ENCODE measurements at places on chromosomes 16 and 17. TPM values are rescaled to one million over a fixed set of nuclear protein-coding genes. Genes with fewer than 3 reads are reported as not detected.

GRCh38 chr17:39277110-39277509 is 51.4 kb upstream of the STAC2 start:
- no peak for DNase-seq

GRCh38 chr16:11252482-11252931 is 3.5 kb downstream of the SOCS1 start:
- no peak for DNase-seq

TVP23A gene
- total RNA-seq, result not detected

DNA sequence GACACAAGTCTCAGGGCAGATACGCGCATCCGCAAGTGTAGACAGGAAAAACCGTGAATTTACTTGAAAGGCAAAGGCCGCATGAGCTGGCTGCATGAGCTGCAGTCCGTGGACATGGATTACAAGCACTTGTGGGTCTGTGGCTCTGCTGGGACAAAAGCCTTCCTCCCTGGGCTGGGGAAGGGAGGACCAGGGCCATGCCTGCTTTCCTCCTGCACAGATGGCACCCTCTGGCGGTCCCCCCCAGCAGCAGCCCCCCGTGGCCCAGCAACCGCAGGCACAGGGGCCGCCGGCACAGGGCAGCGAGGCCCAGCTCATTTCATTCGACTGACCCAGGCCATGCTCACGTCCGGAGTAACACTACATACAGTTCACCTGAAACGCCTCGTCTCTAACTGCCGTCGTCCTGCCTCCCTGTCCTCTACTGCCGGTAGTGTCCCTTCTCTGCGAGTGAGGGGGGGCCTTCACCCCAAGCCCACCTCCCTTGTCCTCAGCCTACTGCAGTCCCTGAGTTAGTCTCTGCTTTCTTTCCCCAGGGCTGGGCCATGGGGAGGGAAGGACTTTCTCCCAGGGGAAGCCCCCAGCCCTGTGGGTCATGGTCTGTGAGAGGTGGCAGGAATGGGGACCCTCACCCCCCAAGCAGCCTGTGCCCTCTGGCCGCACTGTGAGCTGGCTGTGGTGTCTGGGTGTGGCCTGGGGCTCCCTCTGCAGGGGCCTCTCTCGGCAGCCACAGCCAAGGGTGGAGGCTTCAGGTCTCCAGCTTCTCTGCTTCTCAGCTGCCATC is 1.7 kb upstream of the MRPL12 start:
- DNase-seq, result no peak

DNA sequence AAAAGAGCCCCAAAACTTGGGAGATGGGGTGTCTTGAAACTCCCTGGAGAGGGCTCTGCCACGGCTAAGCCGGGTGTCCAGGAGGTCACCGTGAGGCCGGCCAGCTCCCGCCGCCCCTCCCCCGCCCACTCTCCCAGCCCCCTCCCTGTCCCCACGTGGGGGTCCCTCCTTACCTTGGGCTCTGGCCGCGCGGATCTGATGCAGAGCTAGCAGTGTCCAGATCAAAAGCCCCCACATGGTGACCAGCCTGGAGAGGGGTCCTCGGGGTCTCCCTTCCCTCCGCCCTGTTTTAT is 447 bp downstream of the SDK2 start:
- DNase-seq, result no peak

DNA sequence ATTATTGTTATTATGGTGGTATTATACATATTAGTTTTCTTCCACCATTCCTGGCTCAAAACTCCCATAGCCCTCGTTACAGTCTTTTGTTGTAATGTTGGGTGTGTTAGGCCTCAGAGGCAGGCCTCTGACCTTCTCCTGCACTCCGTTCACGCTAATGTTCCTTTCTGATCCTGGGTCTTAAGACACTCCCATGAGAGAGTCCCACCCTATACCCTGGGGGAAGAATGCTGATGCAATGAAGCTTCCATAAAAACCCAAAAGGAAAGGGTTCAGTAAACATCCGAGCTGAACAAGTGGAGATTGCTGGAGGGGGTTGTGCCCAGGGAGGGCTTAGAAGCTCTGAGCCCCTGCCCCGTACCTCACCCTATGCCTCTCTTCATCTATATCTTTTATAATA is 141.3 kb upstream of the NETO2 start:
- no peak for DNase-seq

DNA sequence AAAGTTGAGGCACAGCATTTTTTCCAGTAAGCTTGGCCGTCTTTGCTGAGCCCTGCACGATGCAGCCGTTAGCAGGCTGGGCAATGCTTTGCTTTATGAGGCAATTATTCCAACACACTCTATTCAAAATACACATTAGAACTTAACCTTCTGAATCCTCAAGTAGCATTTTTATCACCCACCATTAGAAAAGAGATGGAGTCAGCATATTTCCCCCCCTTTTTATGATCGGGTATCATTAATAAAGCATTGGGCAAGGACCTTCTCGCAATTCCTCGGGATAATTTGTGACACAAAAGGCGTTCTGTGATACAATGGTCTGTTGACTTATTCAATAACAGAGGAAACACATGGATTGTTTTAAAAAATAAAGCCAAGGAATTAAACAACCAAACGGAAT is 374.5 kb upstream of the RBFOX1 start:
- DNase-seq, result no peak

DNA sequence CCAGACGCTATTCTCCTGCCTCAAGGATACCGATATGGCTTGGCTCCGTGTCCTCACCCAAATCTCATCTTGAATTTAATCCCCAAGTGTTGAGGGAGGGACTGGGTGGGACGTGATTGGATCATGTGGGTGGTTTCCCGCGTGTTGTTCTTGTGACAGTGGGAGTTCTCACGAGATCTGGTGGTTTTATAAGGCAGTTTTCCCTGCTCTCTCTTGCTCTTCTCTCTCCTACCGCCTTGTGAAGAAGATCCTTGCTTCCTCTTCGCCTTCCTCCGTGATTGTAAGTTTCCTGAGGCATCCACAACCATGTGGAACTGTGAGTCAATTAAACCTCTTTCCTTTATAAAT is 43.9 kb upstream of the ZCCHC14 start:
- no peak for DNase-seq

DNA sequence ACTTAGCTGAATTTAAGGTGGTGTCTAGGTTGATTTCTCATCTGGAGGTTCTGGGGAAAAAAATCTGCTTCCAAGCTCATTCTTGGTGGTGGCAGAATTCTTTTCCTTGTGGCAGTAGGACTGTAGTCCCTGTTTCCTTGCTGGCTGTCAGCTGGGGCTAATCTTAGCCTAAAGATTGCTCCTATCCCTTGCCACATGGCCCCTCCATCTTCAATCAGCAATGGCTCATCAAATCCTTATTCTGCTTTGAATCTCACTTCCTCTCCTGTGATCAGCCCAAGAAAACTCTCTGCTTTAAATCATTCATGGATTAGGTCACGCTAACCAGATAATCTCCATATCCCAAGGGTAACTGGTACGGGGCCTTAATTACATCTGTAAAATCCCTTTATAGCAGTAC is 6.6 kb downstream of the FAM20A start:
- no peak for DNase-seq

- DNase-seq, result no peak
Measured at GRCh38 chr16:75590920-75591843, 25.0 kb downstream of the GABARAPL2 start.

TCAP gene
- 0.92 TPM for total RNA-seq

GCSH gene
- total RNA-seq, result 22.5 TPM

CFAP119 gene
- not detected for total RNA-seq

All from stomach (tissue), 19 donors.